ENCODE measurements at places on chromosomes 11 and 22.

- no peak overlapping the region for H3K27ac ChIP-seq
- H3K4me1 ChIP-seq = no peaks in the 10 kb centered on the region
- no peaks in the 10 kb centered on the region for H3K27me3 ChIP-seq
- no peak overlapping the region for H3K4me3 ChIP-seq
These were observed 1932.2 kb upstream of the RAG2 start for GRCh38 chr11:38530226-38530625.

GRCh38 chr11:1192741-1193325 is 30.0 kb upstream of the MUC5B start:
- H3K4me3 ChIP-seq = no peak overlapping the region
- no peaks in the 10 kb centered on the region for H3K27me3 ChIP-seq
- H3K36me3 ChIP-seq = no peaks in the 10 kb centered on the region
- no peaks in the 10 kb centered on the region for H3K4me1 ChIP-seq

DNA sequence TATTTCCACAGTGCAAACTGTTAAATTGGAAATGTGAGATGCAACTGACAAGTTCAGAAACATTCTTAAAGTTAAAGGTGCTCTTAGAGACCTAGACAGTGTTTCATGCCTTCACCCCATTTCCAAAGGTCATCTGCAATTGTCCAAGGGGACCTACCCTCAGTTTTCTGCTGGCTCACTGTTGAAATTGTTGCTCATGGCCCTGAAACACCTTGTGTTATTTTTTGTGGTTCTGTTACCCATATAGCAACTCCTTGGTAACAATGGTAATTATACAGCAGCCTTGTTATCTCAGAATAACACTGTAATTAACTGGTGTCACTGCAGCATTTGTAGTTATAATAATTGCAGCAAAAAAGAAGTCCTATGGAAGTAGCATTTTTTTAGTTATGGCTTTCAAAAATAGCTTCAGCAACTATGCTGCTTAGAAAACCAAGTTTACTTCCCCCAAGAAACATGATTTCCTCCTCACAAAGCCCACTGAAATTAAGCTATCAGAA is 49.2 kb upstream of the CCDC34 start:
- no peaks in the 10 kb centered on the region for H3K36me3 ChIP-seq
- no peaks in the 10 kb centered on the region for H3K4me1 ChIP-seq
- H3K27ac ChIP-seq = no peak overlapping the region
- H3K27me3 ChIP-seq = peaks cover 51% of the 10 kb centered on the region

GRCh38 chr22:48918585-48919186 is 909.0 kb downstream of the BRD1 start:
- DNase-seq = no peak
- H3K4me1 ChIP-seq = no peaks in the 10 kb centered on the region
- no peak overlapping the region for H3K27ac ChIP-seq
- no peak overlapping the region for H3K4me3 ChIP-seq
- H3K36me3 ChIP-seq = peaks cover 3% of the 10 kb centered on the region

- no peaks in the 10 kb centered on the region for H3K4me1 ChIP-seq
- no peak for DNase-seq
- H3K27me3 ChIP-seq = no peaks in the 10 kb centered on the region
- no peak overlapping the region for H3K27ac ChIP-seq
- H3K36me3 ChIP-seq = peaks cover 2% of the 10 kb centered on the region
These were observed 301.1 kb downstream of the BLID start for GRCh38 chr11:121814962-121815361.

- no peak overlapping the region for H3K4me3 ChIP-seq
- H3K4me1 ChIP-seq = no peaks in the 10 kb centered on the region
- no peak overlapping the region for H3K27ac ChIP-seq
- H3K36me3 ChIP-seq = peaks cover 1% of the 10 kb centered on the region
- no peaks in the 10 kb centered on the region for H3K27me3 ChIP-seq
These were observed 230.2 kb downstream of the NTM start for GRCh38 chr11:131600628-131601027.

DNA sequence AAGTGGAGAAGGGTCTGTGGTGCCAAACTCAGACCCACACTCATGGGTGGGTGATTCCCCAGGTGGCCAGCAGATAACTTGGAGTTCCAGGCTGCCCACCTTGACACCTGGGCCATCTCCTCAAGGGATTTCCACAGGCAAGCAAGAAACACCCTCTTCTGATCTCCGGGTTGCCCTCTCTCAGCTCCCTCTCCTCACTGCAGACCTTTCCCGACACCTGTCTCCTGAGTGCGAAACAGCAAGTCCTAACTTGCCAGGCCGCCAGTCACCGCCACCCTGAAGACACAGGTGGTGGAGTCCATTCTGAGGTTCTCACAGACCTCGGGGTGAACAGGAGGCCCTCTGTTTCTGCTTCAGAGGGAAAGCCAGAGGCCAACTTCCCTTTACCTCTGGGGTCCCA is 16.6 kb downstream of the GALNT18 start:
- H3K27me3 ChIP-seq = peaks cover 57% of the 10 kb centered on the region
- H3K4me1 ChIP-seq = no peaks in the 10 kb centered on the region
- no peak overlapping the region for H3K27ac ChIP-seq
- DNase-seq = no peak

GRCh38 chr11:11978098-11978637 is 30.3 kb downstream of the DKK3 start:
- no peak for DNase-seq
- peaks cover 2% of the 10 kb centered on the region for H3K36me3 ChIP-seq
- peaks cover 16% of the 10 kb centered on the region for H3K27me3 ChIP-seq
- peak overlapping the region; percentile 23 for H3K27ac ChIP-seq
- no peak overlapping the region for H3K4me3 ChIP-seq

DNA sequence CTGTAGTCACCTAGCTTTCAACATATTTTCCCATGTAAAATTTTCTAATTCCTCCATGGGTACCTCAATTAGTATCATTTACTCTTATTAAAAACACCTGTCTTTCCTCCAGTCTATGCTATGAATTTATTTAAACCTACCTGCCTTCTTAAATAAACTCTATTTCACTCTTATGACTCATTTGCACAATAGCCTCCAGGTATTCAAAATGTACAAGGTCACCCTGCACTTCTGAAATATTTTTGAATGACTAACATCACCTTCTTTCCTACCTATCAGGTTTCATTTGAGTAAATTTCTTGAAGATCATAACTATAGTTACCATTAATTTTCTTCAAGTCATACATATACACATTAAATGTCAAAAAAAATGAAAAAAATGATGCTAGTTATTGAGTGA is 939.7 kb downstream of the DLG2 start:
- DNase-seq = no peak
- no peaks in the 10 kb centered on the region for H3K4me1 ChIP-seq
- no peak overlapping the region for H3K4me3 ChIP-seq
- no peaks in the 10 kb centered on the region for H3K27me3 ChIP-seq
- no peaks in the 10 kb centered on the region for H3K36me3 ChIP-seq

DNA sequence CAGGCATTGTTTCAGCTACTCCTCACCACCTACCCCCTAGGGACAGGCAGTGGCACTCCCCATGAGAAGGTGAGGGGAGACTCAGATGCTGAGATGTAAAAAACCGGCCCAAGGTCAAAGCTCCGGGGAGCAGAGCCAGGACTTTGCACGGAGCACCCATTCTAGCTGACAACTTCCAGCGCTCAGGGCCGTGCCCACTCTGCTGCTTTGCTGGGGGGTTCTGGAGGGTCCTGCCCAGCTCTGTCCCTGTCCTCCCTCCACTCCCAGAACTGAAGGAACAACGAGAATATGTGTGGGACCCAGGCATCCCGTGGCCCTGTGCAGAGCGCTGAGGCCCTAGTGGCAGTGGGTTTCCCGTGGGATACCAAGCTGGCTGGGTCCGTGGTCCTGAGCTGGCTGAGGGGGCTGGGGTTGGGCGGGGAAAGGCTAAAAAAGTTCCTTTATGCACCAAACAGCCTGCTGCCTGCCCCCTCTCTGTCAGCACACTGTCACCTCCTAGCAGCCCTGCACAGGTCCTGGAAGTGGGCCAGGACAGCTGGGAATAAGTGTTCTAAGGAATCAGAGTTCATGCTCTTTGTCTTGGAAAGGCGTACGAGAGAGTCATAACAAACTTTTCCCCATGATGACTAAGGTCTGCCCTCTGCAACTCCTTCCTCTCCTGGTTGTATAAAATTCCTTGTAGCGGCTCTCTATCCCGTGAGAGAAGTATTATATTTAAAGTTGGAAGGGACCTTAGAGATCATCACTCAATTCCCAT is 1.9 kb downstream of the MS4A10 start:
- no peaks in the 10 kb centered on the region for H3K4me1 ChIP-seq
- H3K36me3 ChIP-seq = no peaks in the 10 kb centered on the region
- no peaks in the 10 kb centered on the region for H3K27me3 ChIP-seq

- H3K36me3 ChIP-seq = no peaks in the 10 kb centered on the region
- no peak overlapping the region for H3K27ac ChIP-seq
- no peaks in the 10 kb centered on the region for H3K27me3 ChIP-seq
- H3K4me3 ChIP-seq = no peak overlapping the region
These were observed 112.6 kb downstream of the KCNQ1 start for GRCh38 chr11:2557381-2557780.

GRCh38 chr22:21766691-21767462 is 31.3 kb upstream of the YPEL1 start:
- H3K27me3 ChIP-seq = no peaks in the 10 kb centered on the region
- H3K27ac ChIP-seq = peak overlapping the region; percentile 92
- peak; percentile 53 for DNase-seq
- H3K4me1 ChIP-seq = peaks cover 72% of the 10 kb centered on the region
- H3K4me3 ChIP-seq = peak overlapping the region; percentile 69

- no peaks in the 10 kb centered on the region for H3K4me1 ChIP-seq
- no peaks in the 10 kb centered on the region for H3K36me3 ChIP-seq
- no peak overlapping the region for H3K4me3 ChIP-seq
- peaks cover 42% of the 10 kb centered on the region for H3K27me3 ChIP-seq
- no peak overlapping the region for H3K27ac ChIP-seq
These were observed 32.9 kb downstream of the CDON start for GRCh38 chr11:126029805-126030204.

GRCh38 chr11:111925953-111926352 is 7.2 kb downstream of the C11orf52 start:
- H3K4me3 ChIP-seq = peak overlapping the region; percentile 78
- H3K4me1 ChIP-seq = no peaks in the 10 kb centered on the region
- H3K36me3 ChIP-seq = peaks cover 7% of the 10 kb centered on the region
- no peak for DNase-seq

DNA sequence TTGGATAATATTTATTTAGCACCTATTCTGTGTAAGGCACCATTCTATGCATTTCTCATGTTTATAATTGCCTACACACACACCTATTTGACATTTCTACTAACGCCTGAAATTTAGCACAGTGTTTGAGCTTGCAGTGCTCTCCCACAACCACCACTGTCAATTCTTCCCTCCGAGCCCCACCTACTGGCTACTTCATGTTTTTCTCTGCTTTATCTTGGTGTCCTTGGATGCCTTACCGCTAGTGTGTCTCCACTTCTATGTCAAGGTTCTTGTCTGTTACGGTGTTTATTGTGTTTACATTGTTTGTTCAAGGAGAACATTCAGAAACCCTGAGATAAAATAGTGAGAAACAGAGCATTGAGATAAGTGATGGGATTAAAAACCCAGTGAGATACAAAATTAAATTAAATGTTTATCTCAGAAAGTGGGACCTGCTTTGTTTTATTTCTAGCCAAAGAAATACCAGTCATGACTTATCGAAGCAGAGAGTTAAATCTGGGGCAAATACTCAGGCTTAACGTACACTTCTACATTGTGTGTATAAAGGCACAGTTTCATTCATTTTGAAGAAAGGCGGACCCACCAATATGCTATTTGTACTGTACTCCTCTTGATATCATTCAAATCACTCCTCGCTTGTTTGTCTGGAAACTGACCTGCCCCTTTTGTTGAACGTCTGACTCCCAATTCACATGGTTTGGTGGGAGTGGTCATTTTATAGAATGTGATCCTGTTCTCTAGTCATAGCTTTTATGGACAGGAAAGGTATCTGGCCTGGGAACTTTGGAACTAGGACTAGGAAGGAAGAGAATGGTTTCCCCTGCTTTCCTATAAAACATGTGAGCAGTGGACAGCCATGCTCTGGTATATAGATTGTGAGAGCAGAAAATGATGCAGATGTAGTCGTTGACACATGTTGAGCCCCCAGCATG is 39.2 kb upstream of the SLC36A4 start:
- no peaks in the 10 kb centered on the region for H3K4me1 ChIP-seq
- H3K36me3 ChIP-seq = no peaks in the 10 kb centered on the region
- H3K27me3 ChIP-seq = peaks cover 52% of the 10 kb centered on the region
- no peak overlapping the region for H3K27ac ChIP-seq
- no peak for DNase-seq

- no peak overlapping the region for H3K27ac ChIP-seq
- H3K4me3 ChIP-seq = no peak overlapping the region
- no peak for DNase-seq
- no peaks in the 10 kb centered on the region for H3K4me1 ChIP-seq
These were observed 10.2 kb upstream of the DDB2 start for GRCh38 chr11:47204637-47204989.

- no peak overlapping the region for H3K27ac ChIP-seq
- peaks cover 16% of the 10 kb centered on the region for H3K27me3 ChIP-seq
- H3K4me3 ChIP-seq = no peak overlapping the region
- no peaks in the 10 kb centered on the region for H3K4me1 ChIP-seq
These were observed 320.5 kb downstream of the MIAT start for GRCh38 chr22:26977741-26978376.

DNA sequence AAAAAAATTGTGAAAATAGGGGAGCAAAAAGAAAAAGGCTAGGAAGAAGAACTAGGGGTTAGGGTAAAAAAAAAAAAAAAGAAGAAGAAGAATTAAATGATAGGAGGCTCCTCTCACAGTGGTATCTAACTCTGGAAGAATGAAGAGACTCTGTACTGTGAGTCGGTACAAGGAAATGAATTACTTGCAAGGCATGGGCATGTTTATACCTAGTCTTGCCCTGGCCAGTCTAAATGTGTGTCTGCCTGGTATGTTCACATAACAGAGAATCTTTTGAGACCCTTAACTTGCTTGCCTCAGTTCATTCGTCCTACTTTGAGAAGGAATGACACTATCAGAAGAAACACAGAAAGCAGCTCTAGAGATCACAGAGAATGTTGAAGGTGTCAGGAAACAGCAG is 159.6 kb downstream of the SWAP70 start:
- H3K4me1 ChIP-seq = no peaks in the 10 kb centered on the region
- no peak for DNase-seq
- no peaks in the 10 kb centered on the region for H3K36me3 ChIP-seq
- H3K27me3 ChIP-seq = no peaks in the 10 kb centered on the region

GRCh38 chr11:34261820-34262219 is 96.0 kb downstream of the ABTB2 start:
- H3K4me1 ChIP-seq = no peaks in the 10 kb centered on the region
- DNase-seq = no peak
- H3K36me3 ChIP-seq = no peaks in the 10 kb centered on the region

- no peak overlapping the region for H3K4me3 ChIP-seq
- H3K36me3 ChIP-seq = peaks cover 10% of the 10 kb centered on the region
- DNase-seq = no peak
- no peaks in the 10 kb centered on the region for H3K27me3 ChIP-seq
- H3K4me1 ChIP-seq = no peaks in the 10 kb centered on the region
These were observed 83.4 kb downstream of the CEP164 start for GRCh38 chr11:117410861-117411710.

DNA sequence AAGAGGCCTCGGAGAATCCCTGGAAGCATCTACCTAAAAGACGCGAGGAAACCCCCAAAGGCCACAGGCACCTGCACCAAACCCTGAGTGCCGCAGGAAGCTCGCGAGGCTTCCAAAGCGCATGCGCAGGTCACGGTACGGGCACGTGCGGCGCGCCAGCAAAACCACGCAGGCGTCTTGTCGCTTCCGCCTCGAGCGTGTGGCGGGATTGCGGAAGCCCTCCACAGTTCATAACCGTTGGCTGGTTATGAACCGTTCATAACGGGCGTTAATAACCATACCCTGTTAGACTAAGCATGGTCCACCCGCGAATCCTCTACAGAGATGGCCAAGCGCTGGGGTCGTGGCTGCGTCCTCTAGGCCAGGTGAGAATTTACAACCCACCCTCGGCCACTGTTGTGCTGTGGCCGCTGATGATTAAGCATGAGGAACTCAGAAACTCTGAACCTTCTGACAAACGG is 46.4 kb downstream of the MORC2 start:
- no peaks in the 10 kb centered on the region for H3K27me3 ChIP-seq
- peak overlapping the region; percentile 66 for H3K4me3 ChIP-seq
- H3K27ac ChIP-seq = peak overlapping the region; percentile 84
- DNase-seq = peak; percentile 64

Data from central memory CD8-positive, alpha-beta T cell (primary cell).